ENCODE measurements at places on chromosomes 2 and 18.

DNA sequence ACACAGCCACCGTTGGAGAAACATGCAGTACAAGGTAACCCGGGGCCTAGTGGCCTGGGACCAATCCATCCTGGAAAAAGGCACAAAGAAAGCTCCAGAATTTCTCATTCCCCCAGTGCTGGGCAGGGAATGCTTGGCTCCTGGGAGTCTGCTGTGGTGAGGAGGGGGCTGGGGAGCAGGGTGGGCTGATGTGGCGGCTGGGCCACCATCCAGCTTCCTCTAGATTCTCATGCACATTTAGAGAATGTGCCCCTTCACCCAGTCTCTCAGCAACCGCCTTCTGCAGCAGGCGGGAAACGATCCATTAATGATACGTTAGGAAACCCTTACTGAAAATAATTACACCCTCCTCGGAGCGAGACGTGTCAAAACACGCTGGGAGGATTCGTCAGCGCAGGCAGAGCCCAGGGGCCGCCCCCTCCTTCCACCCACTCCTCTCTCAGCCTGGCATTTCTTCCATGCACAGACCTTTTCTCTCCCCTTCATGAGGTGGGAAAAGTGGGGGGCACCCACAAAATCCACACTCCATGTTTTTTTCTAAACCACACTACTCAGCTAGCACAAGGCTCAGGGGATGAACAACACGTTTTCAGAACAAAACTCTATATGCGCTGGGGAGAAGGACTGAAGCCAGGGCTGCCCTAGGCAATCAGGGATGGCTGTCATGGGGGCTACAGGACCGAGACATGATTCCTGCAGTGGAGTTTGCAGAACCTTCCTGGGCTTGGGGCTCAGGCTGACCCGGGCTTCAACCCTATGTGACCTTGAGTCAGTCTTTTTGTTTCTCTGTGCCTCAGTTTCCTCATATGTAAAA is 56.1 kb upstream of the SMAD7 start:
- no peak for DNase-seq

DNA sequence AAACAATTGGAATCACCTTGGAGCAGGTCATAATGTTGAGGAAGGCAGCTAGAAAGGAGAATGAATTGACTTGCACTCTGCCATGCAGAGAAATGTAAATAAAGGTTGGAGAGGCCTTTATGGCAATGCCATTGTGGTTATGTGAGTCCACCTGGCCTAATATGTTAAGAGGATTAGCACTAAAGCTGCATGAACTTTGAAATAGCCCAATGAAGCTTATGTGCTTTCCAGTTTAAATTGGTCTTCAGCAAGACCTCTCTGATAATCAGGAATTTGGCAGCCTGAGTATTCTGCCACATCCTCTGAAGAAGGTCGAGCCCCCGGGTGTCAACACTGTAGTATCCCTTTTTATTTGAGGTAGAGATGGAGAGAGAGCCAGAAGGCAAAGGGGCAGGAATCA is 464.9 kb downstream of the CDH2 start:
- no peak for DNase-seq

GRCh38 chr2:238509151-238509835 is 82.6 kb downstream of the ASB1 start:
- no peak for DNase-seq

DNA sequence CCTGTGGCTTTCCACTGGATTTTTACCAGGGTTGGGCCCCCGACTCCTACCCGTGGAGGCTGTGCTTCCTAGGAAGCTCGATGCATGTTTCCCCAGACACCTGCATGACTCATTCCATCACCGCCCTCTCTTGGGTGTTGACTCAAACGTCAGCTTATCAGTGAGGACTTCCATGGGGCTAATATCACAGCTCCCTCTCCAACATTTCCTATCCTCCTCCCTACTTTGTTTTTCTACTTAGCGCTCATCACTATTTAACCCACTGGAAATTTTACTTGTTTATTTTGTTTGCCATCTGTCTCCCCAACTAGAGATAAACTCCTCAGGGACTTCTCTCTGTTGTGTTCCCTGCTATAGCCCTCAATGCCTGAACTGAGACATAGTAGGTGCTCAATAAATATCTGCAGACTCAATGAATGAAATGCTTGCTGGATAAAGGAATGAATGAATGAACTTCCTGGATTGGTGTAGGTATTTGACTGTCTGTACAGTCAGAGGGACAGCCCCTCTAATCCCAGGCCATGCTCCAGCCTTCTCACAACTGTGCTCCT is 89.7 kb upstream of the MSH2 start:
- DNase-seq = no peak

GRCh38 chr18:11851806-11852337 is 659 bp downstream of the CHMP1B start:
- DNase-seq = peak; percentile 66

GRCh38 chr2:136005462-136006196 is 20.2 kb upstream of the DARS1 start:
- peak; percentile 74 for DNase-seq

DNA sequence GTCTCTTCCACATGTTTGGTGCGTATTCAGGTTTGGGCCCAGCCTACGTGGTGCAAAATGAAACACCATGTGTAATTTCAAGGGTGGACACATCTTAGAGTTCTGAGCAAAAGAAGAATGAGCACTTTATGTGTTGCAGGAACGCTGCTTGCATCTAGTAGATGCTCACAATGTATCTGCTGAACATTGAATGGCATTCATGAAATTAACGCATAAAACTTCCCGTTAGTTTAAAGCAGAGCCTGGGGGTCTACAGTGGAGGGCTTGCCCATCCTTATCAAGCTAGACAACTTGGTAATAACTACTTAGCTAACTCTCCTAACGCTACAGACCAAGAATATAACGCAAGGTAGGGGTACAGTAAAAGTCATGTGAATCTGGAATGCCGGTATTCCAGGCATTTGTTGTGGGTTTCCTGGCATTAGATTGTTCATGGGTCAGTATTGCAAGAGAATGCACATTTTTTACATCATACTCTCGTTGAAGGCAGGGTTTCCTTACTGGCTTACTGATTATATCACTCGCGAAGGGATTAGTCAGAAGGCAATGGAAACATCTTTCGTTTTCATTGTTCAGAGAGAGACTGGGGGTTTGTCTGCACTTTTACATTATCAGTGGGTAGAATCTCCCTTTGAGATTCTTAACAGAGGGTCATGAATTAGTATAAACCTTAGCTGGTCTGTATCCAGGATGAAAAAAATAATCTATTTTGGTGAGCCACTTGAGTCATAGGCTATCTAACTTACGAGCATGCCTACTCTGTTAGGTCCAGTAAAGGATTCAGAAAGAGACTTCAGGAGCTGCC is 229.5 kb upstream of the EPAS1 start:
- DNase-seq = no peak

GRCh38 chr18:71028285-71028762 is 739.5 kb downstream of the SOCS6 start:
- no peak for DNase-seq

GRCh38 chr2:43426305-43427031 is 169.4 kb downstream of the THADA start:
- peak; percentile 90 for DNase-seq

DNA sequence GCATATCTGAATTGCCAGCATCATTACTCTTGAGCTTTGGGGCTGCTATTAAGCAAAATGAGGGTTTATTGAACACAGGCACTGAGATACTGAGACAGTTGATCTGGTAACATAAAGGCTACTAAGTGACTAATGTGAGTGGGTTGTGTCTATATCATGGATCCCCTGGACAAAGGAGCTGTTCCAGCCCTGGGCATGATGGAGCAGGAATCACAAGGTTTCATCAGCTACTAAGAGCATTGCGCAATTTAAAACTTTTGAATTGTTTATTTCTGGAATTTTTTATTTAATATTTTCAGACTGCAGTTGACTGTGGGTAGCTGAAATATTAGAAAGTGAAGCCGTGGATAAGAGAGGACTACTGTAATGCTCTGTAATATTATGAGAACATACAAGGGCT is 73.5 kb downstream of the MGAT5 start:
- DNase-seq = peak; percentile 44

- DNase-seq = no peak
Observed at GRCh38 chr2:144084114-144084661, 435.7 kb downstream of the ZEB2 start.

DNA sequence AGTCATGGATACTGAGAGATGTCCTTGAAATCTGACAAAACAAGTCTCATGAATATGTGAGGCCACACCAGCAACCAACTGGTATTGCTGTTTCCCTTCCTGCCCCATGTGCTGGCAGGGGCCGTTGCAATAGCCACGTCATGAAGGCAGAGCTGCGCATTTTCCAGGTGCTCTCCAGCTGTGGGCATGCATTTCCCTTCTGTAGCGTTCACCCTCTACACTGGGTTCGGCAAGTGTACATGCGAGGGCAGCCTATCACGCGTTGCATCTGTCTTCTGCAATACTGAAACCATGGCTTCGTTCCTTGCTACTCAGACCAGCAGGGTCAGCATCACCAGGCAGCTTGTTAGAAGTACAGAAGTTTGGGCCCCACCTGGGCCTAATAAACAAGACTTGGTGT is 17.4 kb downstream of the ARL4C start:
- DNase-seq = no peak

DNA sequence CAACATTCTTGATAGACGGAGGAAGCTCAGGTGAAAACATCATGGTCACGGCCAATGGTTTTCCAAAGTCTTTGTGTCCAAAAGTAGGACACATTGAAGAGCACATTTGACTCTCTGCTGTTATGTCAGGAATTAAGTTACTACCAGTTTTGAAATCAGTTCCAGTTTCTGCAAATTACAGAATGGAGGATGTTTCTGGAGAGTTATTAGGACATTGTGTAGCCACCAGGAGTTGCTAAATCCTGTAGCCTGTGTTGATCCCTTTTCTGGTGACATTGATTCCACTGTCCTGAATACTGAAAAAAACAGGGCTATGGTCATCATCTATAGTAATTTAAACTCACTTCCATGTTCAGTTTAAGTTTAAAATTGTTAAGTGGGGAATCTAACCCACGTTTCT is 15.3 kb downstream of the UPP2 start:
- no peak for DNase-seq

DNA sequence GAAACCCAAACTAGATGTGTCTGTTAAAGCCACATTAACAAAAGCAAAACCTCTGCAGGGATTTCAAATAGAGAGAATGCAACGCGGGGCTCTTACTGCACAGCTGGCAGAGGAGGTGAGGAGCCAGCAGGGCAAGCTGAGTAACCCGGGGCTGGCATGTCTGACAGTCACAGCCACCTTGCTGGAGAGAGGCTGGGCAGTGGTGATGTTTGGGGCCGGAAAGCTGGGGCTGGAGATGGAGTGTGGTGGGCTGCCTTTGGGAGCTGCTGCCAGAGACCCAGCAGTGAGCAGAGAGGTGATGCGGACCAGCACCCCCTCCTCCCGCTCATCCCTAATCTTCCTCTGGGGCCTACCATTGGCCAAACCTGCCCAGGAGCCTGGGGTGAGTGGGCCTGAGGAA is 204.5 kb upstream of the ARL4C start:
- no peak for DNase-seq

DNA sequence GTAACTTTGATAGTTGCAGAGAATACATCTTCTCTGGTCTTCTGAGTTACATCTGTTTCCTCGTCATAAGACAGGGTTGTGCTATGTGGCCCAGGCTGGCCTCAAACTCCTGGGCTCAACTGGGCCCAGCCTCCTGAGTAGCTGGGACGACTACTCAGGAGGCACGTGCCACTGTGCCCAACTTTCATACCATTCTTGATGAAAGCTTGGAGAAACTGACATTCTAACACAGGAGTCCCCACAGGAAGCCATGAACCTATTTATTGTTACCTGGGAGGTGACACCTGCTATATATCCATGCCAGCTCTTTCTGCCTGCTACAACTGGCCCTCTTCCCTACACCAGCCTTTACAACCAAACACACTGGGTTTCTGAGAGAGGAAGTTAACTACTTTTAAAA is 19.1 kb downstream of the EIF2AK3 start:
- no peak for DNase-seq

- no peak for DNase-seq
Observed at GRCh38 chr2:23273786-23274185, 111.2 kb upstream of the KLHL29 start.

- no peak for DNase-seq
Observed at GRCh38 chr2:86617153-86617552, 6.5 kb downstream of the RNF103 start.

- no peak for DNase-seq
Observed at GRCh38 chr18:61984349-61984748, 91.5 kb upstream of the RNF152 start.

GRCh38 chr2:173963323-173963816 is 1.8 kb downstream of the SP3 start:
- DNase-seq = peak; percentile 83

- no peak for DNase-seq
Observed at GRCh38 chr2:196984903-196985302, 58.4 kb upstream of the PGAP1 start.

- DNase-seq = no peak
Observed at GRCh38 chr18:36593001-36593400, 235.8 kb downstream of the TPGS2 start.

GRCh38 chr18:76252880-76253279 is 242.2 kb downstream of the ZNF516 start:
- DNase-seq = no peak

- DNase-seq = no peak
Observed at GRCh38 chr18:3713708-3714107, 263.7 kb downstream of the TGIF1 start.

- DNase-seq = no peak
Observed at GRCh38 chr18:43661570-43661969, 384.3 kb upstream of the SYT4 start.

GRCh38 chr2:121562269-121563176 is 31.8 kb downstream of the RNU4ATAC start:
- DNase-seq = no peak

DNA sequence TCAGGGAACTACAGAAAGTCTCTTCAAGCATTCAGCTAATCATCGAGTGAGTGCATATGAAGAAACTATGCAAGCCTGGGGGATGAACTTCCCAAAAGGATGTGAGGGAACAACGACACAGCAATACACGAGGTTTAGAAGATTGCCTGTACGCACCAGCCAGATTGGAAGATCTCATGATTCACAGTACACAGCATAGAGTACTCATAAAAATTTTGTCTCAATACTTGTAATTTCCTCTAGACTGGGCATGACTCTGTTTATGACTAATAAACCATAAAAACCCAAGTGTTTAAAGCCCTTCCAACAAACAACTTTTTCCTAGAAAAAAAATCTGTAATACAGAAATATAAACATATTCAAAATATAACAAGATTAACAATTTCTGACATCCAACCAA is 279.7 kb downstream of the KCNJ3 start:
- DNase-seq = peak; percentile 22

DNA sequence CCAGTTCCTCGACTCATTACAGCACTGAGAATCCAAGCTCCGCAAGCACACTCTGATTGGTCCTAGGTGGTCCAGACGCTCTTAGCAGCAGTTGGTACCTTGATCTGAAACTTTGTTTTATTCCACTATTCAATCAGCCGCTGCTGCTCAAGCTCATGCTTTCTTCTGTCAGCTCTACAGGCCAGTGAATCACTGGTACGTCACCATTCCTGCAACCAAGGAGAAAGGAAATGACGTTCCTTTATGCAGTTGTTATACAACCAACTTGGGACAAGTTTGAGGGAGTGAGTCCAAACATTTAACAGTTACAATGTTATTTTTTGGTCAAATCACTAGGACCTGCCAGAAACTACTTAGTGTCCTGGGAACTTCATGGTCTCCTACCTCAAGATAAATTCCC is 398.8 kb upstream of the TMEFF2 start:
- DNase-seq = no peak

- DNase-seq = no peak
Observed at GRCh38 chr2:61619561-61619960, 81.4 kb upstream of the XPO1 start.

- DNase-seq = no peak
Observed at GRCh38 chr2:174607989-174608865, 10.6 kb upstream of the WIPF1 start.

Data from suppressor macrophage treated with lipopolysaccharide for 1 hour (primary cell).